ENCODE measurements at places on chromosomes 4 and X.

DNA sequence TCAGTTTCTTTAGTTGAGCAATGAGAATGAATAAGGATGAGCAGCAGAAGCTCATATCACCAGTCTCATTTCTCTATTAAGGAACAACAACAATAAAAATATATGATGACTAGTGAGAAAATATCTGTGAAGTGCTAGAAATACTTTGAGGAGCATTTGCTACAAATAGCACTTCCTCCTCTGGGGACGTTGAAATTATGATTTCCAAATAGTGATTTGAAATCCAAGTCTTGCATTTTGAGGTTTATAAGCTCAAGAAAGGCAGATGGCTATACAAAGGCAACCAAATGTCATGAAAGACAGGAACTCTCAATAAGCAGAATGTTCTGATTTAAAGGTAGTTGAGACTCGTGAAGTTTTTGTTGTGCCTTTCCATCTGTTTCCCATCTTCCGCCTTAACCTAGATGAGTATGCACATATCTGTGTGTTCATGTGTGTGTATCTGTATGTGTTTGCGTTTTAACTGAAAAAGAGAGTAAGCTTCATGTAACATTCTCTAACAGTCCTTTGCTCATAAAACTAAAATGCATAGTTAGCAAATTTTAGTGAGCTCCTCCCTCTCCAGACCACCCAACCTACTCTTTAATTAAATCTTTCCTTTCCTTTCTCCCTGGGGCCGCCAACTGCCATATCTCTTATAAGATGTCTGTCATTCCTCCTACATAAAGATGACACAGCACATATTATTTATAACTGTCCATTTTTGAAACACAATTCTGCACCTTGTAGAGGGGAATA, 222.6 kb upstream of the RASGEF1B start:
- no peak for DNase-seq

DNA sequence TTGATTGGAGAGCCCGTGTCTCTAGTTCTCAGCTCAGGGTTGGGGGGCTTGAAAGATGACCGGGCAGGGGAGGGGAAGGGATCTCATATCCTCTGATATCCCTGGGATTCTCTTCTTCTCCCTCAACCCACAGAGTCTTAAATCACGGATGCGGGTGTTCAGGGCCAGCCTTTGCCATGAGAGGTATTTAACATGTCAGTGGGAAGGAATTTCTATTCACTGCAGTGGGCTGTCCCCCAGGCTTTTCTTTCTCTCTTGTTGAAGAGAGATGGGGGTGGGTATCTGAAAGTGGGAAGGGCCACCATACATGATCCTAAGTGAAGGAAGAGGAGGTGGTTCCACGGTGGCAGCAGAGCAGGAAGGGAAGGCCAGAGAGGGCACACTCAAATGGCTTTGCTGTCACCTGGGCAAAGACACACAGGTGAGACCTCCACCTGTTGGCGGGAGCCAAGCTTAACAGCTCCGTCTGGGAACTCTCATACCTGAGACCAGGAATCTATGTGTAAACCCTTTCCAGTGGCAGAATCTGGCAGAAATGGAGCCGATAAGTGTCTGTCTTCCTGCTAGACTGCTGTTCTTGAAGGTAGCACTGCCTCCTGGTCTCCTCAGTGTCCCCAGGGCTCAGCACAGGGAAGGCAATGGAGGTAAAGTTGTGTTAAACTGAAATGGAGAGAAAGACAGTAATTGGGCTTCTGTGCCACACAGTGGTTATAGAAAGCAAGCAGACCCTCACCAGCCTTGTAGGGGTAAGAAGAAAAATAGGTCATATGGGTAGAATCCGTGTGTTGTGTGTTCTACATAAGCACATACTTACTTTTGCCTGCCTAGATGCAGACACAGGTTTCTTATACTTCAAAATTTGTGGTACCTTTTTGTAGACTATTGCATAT, 49.4 kb downstream of the RHOH start:
- DNase-seq, result no peak

GRCh38 chr4:120754590-120754989, 167.9 kb downstream of the PRDM5 start:
- DNase-seq, result no peak

DNA sequence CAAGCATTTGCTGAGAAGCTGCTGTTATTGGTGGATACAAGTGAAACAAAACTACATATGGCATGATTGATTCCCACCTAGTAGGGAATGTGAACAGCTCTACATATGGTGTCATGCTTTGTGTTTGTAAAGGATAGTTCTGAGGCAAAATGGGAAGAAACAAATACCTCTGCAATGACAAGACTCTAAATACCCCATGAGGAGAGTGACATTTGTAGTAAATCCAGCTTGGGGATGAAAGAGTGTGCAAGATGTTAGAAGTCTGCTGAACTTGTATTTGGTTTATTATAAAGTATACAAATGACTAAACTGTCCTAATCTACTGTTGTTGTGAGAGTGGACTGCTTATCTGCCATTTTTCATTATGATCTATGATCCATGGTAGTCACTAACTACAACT, 120.8 kb upstream of the HS3ST1 start:
- DNase-seq, result no peak
